ENCODE measurements at places on chromosomes 7 and 10.

DNA sequence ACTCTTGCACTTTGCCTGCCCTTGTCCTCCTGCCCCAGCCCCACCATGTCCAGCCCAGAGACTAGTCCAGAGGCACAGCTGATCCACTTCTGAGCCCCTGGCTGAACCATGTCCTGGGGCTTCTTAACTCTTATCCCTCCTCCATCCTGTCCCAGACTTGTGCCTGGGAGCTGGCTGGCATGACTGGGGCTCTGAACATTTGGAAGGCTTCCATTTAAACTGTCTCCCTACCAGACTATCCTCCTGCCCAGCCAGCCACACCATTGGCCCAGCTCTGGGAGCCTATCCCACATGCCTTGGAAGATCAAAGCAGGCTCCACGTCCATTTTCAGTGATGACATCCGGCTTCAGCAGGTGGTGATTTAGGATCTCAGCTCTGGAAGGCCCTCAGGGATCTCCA, 57.4 kb downstream of the FAM241B start:
- no peak for DNase-seq

DNA sequence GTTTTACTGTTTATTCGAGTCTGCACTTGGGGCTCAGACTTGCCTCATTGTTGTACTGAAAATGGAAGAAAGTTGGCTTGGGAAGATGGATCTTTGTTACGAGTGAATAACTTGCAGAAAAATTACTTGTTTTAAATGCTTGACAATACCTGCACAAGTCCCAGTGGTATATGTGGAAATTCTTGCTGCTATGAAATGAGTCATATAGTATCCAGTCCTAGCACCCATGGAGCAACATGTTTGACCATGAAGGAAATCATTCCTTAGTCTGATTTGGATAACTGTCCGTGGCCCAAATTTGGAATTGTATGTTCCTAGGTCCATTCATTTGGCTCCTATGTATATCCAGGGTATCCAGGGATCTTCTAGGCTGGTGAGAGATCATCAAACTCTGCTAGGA, 1096.8 kb downstream of the KCNMA1 start:
- DNase-seq = no peak

- DNase-seq = no peak
Measured at GRCh38 chr10:104259999-104260774, 5.5 kb downstream of the GSTO1 start.

- no peak for DNase-seq
Measured at GRCh38 chr10:110612087-110612486, 32.0 kb upstream of the RBM20 start.

GRCh38 chr10:131315344-131315743, 3.8 kb upstream of the TCERG1L start:
- DNase-seq = no peak

DNA sequence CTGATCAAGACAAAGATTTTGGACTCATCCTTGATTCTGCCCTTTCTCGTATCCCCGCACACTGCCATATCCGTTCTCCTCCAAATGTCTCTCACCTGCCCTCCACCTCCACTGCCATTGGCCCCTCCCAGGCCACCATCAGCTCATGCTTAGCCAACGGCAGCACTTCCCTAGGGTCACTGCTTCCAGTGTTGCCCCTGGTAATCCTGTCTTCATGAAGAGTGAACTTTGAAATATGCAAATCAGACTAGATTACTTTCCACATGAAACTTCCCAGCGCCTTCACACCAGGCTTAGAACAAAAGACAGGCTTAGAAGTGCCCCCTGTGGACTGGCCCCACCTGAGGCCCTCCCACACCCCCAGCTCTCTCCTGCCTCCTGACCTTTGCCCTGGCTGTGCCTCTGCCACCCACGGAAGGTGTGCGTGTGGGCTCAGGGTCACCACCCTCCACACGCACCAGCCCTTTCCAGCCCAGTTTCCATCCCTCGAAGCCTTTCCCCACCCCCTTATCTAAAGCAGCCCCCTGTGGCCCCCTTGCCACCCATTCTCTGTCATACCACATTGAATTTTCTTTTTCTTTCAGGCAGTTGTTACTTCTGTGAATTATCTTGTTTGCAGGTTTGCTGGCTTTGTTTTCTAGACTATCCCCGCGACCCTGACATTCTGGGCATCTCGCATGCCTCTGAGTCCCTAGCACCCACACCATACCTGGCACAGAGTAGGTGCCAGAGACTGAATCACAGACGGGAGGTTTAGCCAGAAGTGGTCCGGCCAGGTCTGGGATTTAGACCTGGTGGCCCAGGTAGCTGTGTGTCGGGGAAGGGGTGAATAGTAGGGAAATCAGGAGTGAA, 26.8 kb upstream of the C10orf53 start:
- no peak for DNase-seq

DNA sequence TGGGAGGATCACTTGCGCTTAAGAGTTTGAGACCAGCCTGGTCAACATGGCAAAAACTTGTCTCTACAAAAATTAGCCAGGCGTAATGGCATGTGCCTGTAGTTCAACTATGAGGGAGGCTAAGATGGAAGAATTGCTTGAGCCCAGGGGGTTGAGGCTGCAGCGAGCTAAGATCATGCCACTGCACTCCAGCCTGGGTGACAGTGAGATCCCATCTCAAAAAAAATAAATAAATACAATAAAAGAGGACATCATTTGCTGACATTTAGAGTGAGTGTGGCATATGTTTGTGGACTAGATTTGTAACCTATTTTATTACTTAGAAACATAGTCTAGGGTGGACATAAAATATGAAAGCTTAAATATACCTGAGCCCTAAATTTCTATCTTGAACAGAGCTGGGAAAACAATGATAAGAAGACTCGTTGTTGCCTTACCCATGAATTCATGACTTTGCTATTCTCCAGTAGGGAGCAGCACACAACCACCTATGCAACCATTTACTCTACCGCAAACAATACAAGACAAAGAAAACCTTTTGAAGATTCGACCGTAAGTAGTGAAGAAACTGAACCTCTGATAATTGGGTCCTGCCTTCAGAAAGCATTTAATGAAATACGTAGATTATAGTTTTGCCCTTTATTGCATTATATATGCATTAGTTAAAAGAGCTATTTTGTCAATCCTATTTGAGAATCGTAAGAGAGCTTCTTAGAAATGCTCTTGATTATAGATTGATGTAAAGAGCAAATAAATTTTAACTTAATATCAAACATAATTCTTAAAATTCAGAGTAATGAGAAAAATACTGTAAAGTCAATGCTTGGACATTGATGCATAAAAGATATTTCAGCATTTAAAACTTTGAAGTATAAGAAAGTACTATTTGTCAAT, 83.5 kb downstream of the GNAT3 start:
- no peak for DNase-seq

- DNase-seq = no peak
Measured at GRCh38 chr7:80528689-80529088, 16.8 kb upstream of the GNAT3 start.

GRCh38 chr10:19788075-19788686, 28.1 kb upstream of the PLXDC2 start:
- no peak for DNase-seq

DNA sequence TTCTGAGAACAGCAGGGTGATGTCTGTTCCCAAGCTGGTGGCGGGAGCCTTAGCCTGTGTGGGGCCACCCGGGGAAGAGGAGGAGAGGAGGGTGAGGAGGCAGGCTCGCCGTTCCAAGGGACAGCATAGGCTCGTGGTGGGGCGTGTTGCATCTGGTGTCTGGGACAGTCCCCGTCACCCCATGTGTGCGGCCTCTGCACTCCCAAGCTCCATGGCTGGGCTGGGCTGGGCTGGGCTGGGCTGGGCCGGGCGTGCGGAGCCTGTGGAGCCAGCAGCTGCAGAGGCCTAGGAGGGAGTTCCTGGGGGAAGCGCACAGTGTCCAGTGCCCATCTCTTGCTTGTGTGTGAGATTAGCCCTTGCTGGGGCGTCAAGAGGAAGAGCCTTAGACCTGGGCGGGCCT, 20.9 kb upstream of the TTYH3 start:
- no peak for DNase-seq

DNA sequence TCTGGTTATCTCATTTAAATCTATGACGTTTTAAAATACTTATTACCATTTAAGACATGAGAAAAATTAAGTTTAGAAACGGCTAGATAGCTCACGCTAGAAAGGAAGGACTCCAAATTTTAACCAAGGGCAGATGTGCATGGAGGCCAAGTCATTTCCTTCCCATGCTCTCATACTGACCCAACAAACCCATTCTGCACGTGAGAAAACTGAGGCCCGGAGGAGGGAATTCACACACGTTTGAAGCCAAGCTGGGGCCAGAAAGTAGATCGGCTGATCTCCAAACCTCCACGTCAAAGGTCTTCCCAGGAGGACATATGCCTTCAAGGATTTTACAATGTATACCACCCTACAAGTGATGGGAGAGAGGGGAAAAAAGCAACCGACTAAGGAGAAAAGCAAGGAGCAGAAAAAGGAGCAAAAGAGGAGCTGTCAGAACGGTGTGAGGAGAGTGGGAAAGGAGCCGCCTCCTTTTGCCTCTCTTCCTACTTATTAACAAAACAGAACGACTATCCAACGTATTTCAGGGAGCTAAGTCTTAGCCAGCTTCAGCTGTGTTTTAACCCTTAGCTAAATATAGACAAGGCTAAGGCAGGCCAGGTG, 645 bp upstream of the SIRT1 start:
- DNase-seq = no peak

GRCh38 chr10:43649185-43649523, 473 bp upstream of the ZNF32 start:
- no peak for DNase-seq

All from T-helper 22 cell (primary cell).